ENCODE measurements at places on chromosomes 5 and 9.

- DNase-seq, result peak; percentile 0
Observed at GRCh38 chr5:159393854-159394274, 63.6 kb upstream of the IL12B start.

DNA sequence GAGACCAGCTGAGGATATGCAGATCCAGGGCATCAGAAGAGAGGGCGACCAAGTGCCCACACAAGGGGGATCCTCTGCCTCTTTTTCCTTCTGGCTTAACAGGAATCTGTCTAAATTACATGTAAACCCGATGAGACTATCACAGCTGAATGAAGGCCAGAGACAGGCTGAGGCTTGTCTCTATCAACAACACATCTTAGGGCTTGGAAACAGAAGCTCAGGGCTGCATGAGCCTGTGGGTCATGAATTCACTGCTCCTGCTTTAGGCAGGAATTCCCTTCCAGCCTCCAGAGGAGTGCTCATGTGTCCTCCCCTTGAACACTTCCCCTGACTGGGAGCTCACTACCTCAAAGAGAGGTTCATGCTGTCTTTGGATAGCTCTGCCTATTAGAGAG lies 106.1 kb upstream of the PHYKPL start:
- no peak for DNase-seq

DNA sequence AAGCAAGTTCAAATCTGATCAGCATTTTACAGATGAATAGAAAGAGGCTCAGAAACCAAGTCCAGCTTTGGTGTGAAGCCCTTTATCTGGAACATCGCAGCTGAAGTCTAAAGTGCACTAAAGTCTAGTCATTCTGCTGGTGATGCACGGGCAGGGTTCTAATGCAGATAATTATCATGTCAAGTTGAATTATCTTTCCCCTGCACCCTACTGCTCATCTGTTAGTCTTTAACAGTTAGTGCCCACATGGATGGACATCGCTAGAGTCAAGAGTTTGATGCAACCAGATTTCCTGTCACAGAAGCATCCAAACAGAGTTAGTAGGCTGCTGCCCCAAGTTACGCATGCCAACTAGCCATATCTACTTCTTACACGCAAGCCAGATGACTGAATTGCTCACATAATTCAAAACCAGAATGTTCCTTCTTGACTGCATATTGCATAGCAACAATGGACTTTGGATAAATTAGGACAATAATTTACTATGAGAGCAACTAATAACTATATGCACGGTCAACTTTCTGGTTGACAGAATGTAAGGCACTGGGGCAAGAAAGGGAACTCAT lies 1.6 kb upstream of the TOMM5 start:
- DNase-seq, result no peak

DNA sequence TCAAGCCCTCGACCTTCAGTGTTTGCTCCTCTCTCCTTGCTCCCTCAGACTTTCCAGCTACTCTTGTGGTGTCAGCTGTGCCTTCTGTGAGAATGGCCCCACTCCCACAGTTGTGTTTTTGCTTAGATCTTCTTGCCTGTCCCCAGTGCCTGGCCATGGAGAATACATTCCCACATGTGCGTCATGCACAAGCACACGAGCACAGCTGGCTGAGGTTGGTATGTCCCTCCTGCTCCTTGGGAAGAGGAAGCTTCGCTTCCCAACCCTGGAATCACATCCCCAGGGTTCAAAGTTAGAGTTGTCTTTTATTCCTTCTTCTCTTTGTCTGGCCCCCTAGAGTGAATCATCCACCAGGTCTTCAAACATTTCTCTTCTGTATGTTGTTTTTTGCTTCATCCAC lies 518.6 kb downstream of the CCDC171 start:
- no peak for DNase-seq

DNA sequence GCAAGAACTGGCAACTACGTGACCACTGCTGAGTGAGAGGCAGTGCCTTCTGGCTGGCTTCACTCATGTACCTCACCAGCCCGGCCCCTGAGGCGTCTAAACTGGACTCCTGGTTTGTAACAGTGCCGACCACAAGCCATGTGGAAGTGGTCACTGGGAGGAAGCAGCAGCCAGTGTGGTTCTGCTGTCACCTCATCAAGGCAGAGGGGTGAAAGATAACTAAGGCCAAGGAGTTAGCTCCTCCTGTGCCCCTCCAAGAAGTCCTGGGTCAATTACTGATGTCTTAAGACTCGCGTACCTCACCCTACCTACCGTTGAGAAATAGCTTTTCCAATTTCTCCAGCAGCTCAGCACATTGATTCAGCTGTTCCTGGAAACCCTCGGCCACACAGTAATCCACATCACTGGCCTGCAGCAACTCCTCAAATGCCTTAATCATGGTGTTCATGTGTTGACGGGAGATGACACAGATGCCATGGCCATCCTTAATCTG lies 142.9 kb downstream of the CDK5RAP2 start:
- no peak for DNase-seq
